Activated T-cell treated with anti-CD3 and anti-CD28 coated beads for 48 hours (primary cell): ENCODE measurements at places on chromosomes 5 and 9.

DNA sequence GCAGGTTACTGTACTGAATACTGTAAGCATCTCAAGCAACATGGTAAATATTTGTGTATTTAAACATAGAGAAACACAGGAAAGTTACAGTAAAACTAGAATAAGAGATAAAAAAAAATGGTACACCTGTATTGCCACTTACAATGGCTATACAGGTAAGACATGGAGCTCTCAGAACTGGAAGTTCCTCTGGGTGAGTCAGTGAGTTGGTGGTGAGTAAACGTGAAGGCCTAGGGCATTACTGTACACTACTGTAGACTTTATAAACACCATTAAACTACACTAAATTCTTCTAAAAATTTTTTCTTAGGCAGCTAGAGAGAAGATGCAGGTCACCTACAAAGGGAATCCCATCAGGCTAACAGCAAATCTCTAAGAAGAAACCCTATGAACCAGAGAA is 872.9 kb downstream of the TAF11L14 start:
- no peak for DNase-seq

GRCh38 chr5:10676224-10676623 is 84.8 kb downstream of the DAP start:
- no peak for DNase-seq

DNA sequence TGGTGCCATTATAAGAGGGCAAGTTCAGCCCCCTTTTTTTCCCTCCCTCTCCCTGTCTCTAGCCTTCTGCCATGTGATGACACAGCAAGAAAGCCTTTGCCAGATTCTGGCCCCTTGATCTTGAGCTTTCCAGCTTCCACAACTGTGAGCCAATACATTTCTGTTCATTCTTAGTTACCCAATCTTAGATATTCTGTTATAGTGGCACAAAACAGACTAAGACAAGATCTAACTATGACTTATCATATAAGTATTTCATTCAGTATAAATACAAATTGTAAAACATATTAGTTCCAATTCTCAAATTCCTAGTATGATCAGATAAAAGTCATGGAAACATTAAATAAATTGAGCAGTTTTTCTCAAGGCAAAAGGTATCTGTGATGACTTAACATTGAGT is 276.3 kb downstream of the COX7C start:
- no peak for DNase-seq

GRCh38 chr5:3155046-3155445 is 403.6 kb upstream of the IRX2 start:
- DNase-seq: no peak

- no peak for DNase-seq
These were observed 66.7 kb downstream of the TLE1 start for GRCh38 chr9:81622471-81623255.

DNA sequence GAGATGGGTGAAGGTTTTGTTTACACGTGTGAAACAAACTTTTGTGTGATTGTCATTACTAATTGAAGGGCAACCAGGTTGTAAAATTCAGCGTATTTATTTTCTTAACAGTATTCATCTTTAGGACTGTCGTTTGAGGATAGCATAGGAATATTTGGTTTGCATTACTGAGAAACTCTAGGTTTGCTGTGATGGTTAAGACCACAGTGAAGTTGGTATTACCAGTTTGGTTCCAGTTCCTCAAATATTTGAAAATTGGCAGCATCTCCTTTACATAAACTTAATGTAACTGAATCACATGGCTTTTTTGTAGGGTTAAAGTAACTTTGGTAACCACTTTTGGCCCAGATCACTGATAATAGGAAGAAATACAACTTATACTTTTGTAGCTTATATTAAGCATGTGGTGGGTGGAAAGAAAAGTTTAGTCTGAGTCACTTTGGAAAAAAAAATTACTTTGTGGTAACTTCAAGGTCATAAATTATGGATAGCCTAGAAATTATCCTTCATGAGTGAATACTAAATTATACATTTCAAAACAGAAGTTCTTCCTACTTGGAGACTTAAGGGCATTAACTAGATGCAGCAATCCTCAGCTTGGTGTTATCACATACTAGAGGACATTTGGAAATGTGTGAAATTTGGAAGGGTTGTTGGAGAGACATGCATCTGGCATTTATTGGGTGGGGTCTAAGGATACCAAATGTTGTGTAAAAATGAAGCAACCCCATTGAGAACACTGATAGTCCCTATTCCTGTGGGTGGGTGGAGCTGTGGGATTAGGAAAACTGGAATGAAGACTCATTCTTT is 33.9 kb downstream of the G3BP1 start:
- DNase-seq: no peak

GRCh38 chr5:118257066-118257465 is 731.3 kb downstream of the DTWD2 start:
- no peak for DNase-seq

DNA sequence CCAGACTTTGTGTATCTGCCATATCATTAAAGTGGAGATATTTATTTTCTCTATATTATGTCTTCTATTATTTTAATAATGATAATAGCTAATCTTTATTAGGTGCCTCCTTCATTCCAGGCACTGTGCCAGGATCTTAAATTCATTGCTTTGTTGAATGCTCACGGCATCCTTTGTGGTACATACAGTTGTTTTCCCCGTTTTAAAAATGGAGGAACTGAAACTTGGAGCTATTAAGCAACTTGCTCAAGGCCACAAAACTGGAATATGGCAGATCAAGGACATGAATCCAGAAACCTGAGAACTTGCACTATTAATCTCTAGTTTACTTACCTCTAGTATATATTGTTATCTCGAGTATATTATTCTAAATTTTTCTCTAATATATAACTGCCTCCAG is 41.5 kb upstream of the PPP3R2 start:
- no peak for DNase-seq

- DNase-seq: no peak
These were observed 104.7 kb upstream of the PHYKPL start for GRCh38 chr5:178337334-178337741.

DNA sequence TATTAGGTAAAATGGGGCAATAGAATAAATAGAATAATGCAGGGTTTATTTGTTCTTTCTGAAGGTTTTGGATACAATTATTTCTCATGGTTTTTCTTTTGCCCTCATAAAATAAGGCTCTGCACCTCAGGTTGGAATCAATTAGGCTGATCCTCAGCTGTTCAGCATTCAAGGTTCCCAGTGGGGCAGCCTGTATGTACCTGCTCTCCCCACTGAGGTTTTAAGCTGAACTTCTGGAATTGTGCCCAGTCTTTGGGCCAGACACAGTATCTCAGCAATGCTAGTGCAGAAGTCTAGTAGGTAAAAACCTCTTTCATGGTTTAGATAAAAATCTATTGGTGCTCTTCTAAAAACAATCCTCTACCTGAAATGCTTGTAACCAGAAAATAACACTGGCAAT is 98.0 kb downstream of the EDIL3 start:
- DNase-seq: no peak

GRCh38 chr5:67341478-67341877 is 144.9 kb upstream of the CD180 start:
- DNase-seq: no peak

- DNase-seq: no peak
These were observed 52.1 kb upstream of the EQTN start for GRCh38 chr9:27348785-27349697.

- no peak for DNase-seq
These were observed 198.8 kb upstream of the EFNA5 start for GRCh38 chr5:107869438-107870115.

DNA sequence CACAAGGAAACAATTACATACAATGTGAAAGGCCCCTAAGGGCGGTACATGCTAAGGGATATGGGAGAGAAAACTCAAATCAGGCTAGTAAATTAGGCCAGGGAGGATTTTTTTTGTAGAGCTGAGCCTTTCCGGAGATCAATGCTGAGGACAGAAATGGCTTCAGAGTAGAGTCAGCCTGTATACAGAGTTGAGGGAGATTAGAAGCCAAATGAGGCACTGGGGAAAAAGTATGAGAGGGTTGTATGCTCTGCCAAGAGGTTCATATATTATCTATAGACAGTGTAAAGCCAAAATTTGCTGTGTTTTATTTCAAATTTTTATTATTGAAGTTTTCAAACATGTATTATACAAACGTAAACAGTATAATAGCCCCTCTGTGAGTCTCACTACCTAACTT is 103.1 kb downstream of the BNC2 start:
- no peak for DNase-seq

GRCh38 chr5:82931110-82931509 is 146.1 kb downstream of the TMEM167A start:
- no peak for DNase-seq

DNA sequence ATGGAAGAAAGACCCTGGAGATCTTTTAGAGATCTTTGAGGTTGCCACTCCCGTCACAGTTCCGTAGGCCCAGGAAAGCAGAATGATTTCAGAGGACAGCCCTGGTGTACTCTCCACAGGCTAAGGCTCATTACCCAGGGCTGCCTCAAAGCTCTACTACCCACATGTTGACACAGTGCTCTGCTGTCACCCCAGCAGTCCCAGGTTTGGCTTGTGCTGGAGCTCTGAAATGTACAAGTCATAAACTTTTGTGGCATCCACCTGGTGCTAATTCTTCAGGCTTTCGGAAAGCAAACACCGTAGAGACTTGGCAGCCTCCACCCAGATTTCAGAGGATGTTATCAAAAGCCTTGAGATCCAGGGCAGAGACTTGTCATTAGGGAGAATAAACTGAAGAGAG is 136.5 kb downstream of the MTRR start:
- no peak for DNase-seq

GRCh38 chr9:123746765-123747164 is 183.2 kb downstream of the DENND1A start:
- DNase-seq: no peak

DNA sequence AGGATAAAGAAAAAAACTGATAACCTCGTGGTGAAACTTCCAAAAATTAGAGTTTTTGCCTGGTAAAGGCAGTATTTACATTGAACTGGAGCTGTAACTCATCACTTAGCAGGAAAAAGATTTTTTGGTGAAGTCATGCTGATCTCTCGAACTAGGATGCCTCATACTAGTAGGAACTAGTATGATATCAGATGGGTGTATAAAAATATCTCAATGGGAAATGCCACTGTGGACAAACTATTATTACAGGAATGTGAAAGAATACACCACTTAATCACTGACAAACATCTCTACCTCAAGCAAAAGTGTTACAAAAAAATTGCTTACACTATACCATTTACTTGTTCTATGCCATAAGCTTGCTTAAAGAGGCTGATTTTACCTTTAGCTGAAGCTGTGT is 28.4 kb downstream of the RFX3 start:
- no peak for DNase-seq

DNA sequence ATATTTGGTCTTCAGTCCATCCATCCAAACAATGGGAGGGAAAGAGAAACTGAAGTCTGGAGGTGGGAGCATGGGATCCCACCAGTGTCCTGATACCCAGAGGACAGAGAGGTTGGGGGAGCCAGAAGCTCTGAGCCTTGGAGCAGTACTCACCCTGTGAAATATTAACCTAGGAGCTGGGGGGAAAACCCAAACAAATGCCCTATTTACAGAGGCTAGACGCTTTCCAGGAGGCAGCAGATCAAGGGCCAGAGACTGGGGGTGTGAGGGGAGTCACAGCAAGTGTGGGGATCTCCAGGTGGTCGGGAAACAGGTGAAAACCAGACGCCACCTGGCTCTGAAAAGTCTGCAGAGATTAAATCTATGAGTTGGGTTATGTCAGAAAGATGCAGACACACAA is 6.2 kb downstream of the ZER1 start:
- DNase-seq: no peak

DNA sequence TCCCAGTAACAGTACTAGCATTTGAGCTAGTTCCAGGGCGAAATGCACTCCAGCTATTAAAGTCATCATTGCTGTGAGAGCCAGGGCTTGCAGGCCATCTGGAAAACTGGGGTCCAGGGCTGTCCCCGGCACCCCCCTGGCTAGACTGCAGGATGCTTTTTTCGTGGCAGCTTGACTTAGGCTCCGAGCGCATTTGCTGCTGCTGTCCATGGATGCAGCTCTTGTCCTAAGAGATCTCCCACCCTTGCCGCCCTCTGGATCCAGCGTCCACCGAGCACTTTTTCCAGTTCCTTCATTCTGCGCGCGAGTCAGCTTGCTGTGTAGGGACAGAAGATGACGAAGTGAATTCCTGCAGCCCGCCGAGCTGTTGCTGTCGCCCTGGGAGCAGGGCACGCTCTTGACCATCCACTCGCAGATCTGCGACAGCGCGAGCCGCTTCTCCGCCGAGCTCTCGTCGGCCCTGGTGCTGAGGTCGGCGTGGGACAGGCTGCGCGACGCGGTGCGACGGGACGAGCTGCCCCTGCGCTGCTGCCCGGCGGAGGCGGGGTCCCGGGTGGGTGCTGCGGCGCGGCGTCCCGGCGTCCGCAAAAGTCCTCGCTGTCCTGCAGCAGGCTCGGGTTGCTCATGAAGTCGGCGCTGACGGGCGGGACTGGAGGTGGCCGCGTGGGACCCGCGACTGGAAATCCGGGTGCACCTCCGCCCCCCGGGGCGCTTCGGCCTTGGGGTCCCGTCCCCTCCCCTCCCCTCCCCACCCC is 30.7 kb downstream of the OR2V1 start:
- no peak for DNase-seq

DNA sequence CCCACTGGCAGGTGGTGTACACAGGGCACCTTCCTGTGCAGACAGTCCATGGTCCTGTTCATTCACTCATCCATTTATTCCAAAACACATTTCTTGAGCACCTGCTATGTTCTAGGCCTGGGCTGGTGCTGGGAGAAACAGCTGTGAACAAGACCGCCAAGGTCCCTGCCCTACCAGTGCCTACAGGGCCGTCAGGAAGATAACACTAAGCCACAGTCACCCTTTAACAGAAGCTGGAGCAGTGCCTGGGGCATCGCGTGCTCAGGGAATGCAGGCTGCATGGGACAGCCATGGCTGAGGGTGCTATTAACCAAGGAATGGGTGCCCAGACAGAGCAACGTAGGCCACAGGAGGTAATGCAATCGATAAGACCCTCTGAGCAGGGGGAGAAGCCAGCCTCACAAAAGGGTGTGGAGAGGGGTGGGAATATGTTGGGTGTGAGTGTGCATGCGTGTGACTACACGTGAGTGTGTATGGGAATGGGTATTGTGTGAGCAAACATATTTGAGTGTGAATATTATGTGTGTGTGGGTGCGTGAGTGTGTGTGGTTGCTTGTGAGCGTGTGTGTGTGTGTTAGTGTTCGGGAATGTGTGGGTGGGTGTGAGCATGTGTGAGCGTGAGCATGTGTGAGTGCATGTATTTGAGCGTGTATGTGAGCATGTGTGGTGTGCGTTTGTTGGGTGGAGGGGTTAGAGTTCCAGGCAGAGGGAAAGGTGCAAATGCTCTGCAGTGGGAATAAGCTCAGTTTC is 19.1 kb downstream of the DUSP1 start:
- DNase-seq: no peak

DNA sequence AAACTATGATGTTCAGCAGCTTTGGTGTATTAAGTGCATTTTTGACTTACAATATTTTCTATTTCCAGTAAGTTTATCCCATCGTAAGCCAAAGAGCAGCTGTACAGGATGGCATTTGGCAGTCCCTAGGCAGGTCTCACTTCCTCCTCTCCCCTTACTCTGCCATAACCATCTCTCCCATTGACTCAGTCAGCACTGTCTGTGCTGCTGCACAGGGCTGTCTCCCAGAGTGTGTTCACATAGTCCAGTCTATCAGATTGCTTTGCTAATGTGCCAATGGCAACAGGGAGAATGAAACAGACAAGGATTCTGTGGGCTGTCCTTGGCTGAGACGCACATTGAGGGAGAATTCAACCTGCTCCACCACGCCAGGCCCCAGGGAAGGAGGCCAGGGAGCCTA is 47.0 kb upstream of the CAST start:
- DNase-seq: no peak

GRCh38 chr5:25862276-25862675 is 1176.1 kb downstream of the CDH9 start:
- no peak for DNase-seq
